Stimulated activated CD8-positive, alpha-beta memory T cell treated with anti-CD3 and anti-CD28 coated beads, Interleukin-4, amount 100 ng/mL, for 24 hours (primary cell): ENCODE measurements at places on chromosomes 5 and 9.
A peak's percentile ranks its signal among the peaks of the same experiment; 100 is the strongest.

- no peak for DNase-seq
Observed at GRCh38 chr5:139755892-139756671, 39.5 kb upstream of the PSD2 start.

DNA sequence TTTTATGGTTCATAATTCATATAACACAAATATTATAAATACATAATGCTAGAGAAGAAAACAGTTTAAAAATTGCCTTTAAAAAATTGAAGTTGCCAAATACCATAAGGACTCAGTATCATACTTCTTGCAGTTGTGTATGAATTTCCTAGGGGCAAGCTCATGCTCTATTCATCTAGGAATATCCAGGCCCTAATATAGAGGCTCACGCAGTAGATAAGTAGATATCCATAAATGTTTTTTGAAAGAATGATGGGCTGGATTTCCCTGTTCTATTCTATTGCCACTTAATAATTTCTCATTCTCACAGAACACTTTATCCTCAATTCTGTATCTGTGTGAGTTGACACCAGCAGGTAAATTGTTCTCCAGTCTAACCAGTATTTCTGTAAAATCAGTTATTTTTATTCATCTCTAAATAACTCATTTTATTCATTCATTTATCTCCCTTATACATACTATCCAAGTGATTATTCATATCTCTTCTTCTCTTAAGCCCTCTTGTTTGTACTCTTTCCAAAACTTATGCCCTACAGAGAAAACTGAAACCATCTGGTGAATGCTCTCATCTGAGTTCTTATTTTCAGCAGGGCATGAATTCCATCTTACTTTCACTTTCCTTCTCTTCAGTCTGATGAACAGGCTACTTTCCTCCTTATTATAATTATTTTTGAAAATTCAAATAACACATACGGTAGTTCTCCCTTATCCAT lies 97.1 kb downstream of the SLC44A1 start:
- no peak for DNase-seq

DNA sequence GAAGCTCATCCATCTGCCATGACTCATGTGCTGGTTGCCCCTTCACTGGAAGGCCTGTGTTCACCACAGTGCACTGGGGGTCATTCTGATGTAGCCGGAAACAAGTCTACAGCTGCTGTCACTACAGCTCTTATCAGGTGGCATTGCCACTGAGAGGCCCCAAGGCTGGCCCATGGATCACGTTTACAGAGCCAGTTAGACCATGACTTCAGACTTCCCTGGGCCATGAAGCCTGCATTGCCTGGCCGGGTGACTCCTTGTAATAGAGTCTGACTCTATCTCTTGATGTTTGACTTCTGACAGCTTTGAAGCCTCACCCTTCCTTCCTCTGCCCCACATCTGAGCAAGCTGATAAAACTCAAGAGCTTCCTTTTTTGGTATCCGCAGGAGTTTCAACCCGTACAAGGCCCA lies 473.5 kb upstream of the DAP start:
- DNase-seq, result peak; percentile 1

DNA sequence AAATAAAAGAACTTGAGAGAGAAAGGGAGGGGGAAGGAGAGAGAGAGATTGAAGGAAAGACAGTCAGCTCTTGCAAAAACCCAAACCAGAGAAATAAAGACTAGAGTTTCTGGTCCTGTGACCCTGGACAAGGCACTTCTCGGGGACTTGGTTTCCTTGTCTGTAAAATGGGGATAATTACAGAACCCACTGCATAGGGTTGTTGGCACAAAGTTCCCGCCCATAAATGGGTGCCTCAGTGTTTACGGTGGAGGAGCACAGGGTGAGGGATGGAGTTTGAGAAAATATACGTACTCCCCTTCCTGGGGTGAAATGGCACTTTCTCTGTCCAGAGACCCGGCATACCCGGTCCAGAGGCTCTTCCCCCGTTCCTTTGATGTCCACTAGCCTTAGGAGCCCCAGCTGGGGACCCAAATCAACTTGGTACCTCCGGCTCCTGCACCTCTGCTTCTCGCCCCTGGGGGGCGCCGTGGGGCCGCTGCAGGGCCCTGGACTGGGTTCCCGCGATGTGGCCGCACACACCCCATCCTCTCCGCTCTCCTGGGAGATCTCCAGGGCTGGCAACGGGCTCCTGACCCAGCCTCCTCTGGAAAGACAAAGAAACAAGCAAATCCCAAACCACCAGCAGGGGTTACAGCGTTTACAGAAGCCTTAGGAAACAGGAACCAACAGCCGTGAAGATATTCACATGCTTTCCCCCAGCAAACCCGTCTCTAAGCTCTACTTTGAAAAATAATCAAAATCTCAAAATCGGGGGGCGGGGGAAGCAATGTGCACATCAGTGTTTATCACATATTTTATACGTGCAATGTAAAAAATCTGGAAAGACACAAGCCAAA lies 26.3 kb downstream of the PTGES start:
- DNase-seq, result peak; percentile 37

GRCh38 chr9:26415528-26415927 lies 477.1 kb downstream of the CAAP1 start:
- DNase-seq, result no peak

DNA sequence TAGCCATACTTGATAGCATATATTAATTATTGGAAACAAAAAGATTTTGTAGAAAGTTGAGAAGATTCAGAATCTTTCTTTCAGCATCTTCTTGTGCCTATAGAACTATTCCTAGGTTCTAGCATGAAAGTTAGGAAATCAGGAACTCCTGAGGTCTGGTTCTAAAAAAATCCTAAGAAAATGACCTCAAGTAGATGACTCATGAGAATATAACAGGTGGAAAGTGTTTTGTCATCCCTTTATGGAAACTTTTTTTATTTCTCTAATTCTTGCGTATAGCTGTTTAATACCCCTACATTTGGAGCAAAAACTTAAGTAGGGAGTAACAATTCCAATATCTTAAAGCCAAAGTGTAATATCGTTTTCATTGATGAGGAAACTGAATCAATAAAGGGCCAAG lies 574.1 kb downstream of the NR2F1-AS1 start:
- DNase-seq, result no peak

- DNase-seq, result no peak
Observed at GRCh38 chr9:90368928-90369327, 273.7 kb downstream of the DIRAS2 start.

GRCh38 chr9:10678010-10678409 lies 65.2 kb upstream of the PTPRD start:
- DNase-seq, result no peak

GRCh38 chr9:126411225-126411947 lies 84.8 kb downstream of the MVB12B start:
- DNase-seq, result no peak

- DNase-seq, result no peak
Observed at GRCh38 chr5:136062366-136063274, 33.8 kb downstream of the TGFBI start.

GRCh38 chr5:67215519-67216471 lies 19.2 kb upstream of the CD180 start:
- DNase-seq, result peak; percentile 42

DNA sequence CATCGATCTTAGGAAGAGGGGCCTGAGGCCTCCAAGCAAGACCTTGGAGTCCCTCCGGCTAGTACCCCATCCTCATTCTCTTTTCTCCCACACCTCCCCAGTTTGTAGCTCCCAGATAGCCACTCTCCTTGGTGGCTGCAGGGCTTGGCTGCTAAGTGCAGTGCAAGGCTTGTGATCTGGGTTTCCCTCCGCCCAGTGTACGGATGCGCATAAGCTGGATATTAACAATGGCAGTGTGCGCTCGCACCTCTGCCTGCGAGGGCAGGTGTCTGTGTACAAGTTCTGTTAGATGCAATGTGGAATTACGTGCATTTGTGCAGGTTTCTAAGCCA lies 71.0 kb upstream of the TBCA start:
- DNase-seq, result no peak

DNA sequence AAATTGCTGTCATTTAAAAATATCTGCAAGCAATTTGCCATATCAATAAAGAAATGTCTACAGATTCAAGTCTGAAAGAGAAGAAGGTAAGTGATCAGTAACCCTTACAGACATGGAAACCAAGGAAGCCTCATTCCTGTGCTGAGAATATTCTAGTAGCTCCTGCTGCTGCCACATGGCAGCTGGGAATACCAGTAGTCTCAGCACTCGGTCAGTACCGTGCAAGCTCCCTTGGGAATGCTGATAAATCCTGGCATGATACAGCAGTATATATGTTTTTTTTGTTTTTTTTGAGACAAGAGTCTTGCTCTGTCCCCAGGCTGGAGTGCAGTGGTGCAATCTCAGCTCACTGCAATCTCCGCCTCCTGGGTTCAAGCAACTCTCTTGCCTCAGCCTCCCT lies 27.9 kb downstream of the NANS start:
- no peak for DNase-seq

DNA sequence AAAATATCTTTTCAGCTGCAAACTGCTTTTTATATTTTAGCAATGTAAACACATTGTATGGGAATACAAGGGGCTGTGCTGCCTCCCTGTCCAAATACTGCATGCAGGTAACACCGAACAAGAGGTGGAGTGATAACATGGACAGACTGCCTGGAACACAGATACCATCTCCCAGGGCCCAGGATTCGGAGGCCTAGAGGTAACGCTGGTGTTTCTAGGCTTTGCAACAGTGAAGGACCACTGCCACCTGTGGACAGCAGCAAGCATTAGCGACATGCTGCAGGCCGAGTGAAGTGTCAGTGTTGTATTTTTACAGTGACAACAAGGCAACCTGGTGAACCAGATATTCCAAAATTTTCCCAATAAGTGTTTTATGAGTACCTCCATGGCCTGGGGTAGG lies 379.1 kb downstream of the DMRT2 start:
- no peak for DNase-seq

DNA sequence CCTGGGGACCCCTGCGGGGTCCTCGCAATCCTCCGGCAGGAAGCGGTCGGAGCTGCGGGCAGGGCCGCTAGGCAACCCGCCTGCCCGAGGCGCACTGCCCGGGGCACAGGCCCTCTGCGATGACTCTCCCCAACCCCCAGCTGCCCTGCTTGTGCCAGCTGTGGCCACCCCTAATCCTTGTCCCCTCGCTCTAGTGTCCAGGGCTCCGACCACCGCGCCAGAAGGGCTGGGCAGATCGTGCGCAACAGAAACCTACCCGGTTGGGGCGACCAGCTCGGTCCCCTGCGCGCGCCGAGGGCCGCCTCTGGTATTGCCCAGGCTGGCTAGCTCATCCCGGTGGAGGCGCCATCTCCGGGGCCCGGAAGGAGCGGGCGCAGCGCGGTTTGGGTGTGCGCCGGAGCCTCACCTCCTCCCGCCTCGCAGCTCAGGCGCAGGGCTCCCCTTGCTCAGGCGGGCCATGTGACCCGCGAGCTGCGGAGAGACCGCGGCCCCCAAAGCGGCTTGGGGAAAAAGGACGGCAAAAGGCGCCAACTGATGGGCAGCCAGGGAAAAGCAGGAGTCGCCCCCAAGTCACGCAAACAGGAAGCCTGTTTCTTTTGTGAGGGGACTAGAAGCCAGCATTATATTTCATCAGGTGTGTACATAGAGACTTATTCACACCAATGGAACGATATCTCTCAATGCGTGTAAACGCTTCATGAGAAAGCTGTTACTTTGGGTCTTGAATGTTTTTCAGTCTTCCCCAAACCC lies 46.8 kb upstream of the RNF20 start:
- DNase-seq, result no peak

DNA sequence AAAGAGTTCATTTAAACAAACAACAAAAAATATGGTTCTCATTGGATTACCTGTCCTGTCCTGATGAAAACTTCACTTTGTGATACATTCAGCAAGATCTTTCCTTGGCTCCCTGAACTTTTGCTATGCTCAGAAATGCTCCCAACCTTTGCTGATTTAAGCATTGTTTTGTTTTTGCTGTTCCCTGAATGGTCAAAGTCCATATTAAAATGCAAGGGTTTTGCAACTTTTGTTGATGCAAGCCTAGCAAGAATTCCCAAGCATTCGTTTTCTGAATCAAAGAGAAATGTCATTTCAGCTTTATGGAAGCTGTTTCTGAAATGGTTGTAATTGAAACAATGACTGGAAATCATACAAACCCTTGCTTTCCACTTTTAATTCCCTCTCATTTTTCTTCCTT lies 3.1 kb upstream of the SFXN1 start:
- no peak for DNase-seq

DNA sequence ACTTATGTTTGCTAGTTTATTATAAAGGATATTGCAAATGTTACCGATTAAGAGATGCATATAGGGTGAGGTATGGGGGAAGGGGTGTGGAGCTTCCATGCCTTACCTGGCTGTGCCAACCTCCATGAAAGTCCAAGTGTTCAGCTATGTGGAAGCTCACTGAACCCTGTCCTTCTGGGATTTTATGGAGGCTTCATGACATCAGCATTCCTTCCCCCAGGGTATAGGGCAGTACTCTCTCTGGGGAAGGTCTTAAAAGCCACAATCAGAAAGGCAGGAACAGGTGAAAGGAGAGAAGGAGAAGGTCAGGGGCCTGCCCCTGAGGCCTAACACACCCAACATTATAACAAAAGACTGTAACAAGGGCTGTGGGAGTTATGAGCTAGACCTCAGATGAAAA lies 592.6 kb downstream of the PDE4D start:
- DNase-seq, result no peak

DNA sequence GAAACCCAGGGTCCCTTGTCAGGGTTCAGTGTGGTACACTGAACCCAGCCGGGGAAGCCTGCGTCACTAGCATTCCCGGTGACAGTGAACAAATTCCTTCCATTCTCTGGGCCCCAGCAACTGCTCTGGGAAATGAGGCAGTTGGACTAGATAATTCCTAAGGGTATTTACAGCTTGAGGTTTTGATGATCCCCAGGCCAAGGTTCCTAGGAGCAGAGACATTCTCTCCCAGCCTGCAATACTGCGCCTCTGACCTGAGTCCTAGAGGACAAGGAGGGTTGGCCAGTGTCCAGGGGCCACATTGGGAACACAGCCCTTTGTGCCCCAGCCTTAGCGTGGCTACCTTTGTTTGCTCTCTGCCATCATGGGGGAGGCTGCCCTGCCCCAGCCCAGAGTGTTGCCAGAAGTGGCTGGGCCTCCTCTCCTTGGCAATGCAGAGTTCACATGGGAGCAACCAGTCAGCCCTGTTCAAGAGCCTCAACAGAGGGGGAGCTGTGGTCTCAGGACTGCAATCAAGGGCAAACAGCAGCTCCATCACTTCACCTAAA lies 178.2 kb downstream of the SEC61B start:
- no peak for DNase-seq

DNA sequence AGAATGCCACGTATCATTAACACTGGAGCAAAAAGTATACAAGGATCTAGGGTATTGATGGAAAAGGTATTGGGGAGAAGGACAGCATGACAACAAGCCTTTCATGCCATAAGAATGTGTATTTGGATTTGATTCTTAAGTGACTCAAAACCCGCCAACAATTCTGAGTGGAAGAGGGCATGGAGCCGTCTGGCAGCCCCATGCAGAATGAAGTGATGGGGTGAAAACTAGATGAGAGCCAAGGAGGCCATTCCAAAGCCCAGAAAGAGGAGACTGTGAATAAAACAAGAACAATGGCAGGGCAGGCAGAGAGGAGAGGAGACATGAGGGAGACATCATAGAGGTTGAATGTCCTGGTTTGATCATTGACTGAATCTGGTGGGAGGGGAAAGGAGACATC lies 272.3 kb upstream of the WWC1 start:
- no peak for DNase-seq

DNA sequence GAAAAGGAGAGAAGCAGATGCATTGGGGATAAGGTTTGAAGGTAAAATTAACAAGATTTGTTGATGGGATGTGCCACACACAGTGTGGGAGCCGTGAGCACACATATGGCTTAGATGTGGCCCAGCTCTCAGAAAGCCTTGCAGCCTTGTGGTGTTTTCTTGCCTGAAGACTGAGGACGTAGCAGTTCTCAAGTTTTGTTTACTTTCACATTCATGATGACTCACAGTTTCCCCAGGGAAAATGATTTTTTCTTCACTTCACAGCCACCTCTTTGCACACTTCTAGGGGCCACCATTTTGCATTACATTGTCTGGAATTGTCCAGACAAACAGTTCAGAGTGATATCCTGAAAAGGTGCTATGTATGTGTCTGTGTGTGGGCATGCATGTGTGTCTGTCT lies 126.2 kb downstream of the BASP1 start:
- DNase-seq, result no peak
